ENCODE measurements at places on chromosomes 7 and 10. TPM values are rescaled to one million over a fixed set of nuclear protein-coding genes. Genes with fewer than 3 reads are reported as not detected.

- no peaks in the 10 kb centered on the region for H3K36me3 ChIP-seq
- no peaks in the 10 kb centered on the region for H3K4me1 ChIP-seq
- no peak overlapping the region for H3K27ac ChIP-seq
- no peaks in the 10 kb centered on the region for H3K27me3 ChIP-seq
Observed at GRCh38 chr10:24449321-24449740, 240.4 kb downstream of the KIAA1217 start.

DNA sequence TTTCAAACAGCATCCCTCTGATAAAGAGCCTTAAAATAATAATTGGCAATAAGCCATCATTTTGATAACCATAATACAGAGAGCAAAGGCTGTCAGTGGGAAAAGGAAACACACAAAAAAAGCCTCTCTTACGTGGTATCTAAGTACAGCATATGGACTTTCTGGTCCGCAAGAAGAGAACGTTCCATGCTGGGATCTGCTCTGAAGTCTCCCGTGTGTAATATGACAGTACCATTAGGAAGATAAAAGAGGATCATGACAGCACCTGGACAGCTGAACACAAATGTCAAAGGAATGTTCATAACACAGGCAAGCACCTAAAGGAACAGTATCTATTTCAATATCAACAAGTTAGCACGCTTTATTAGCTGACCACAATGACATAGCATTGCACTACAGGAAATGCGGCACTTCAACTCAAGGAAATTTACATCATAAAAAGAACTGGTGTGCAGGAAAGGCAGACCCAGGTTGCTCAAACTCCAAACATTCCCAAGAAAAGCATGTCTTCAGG is 9.9 kb downstream of the DCLRE1A start:
- no peaks in the 10 kb centered on the region for H3K27me3 ChIP-seq
- no peak for DNase-seq
- no peak overlapping the region for H3K4me3 ChIP-seq
- H3K36me3 ChIP-seq = no peaks in the 10 kb centered on the region

DNA sequence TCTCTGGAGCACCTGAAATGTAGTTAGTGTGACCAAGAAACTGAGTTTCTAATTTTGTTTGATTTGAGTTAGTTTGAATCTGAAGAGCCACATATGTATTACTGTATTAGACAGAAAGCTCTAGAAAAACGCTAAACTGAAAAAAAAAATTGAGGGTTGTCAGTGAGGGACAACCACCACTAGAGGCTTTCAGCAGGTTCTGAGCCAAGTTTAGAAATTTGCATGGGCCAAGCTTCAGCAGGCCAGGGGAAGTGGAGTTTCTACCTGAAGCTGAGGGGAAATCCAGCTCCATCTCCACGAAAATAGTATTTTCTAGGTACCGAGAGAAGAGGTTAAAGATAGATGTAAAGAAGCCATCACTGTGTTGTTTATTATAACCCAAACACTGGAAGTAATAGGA is 77.9 kb upstream of the PLXNA4 start:
- H3K27me3 ChIP-seq = no peaks in the 10 kb centered on the region
- no peak overlapping the region for H3K27ac ChIP-seq
- no peaks in the 10 kb centered on the region for H3K4me1 ChIP-seq

DNA sequence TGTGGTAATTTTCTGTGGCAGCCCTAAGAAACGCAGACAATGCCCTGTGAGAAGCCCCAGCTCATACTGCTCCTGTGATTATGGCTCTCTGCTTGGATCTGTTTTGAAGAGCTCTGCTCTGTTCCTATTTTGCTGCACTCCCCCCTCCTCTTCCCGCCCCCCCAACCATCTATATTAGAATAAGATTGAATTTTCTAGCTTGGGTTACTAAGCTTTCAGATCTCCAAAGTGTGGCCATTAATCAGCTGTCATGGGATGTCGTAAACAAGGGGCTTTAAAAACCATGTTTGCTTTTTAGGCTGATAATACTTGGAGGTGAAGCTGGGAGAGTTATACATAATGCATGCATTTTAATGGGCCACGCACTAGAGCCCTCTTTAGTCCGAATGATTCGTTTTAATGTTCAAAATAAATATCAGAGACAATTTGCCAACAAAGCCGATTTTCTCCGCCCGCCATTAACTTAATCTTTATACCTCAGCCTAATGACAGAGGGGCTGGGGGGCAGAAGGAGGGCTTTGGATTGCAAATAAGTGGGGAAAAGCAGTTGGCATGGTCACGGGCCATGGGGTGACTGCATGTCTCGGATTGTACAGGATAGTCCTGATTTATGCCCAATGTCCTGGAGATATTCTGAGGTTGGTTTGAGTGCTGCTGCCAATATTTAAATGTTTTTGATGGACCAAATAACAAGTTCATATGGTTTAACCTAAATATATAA is 165.5 kb downstream of the RPS24 start:
- no peaks in the 10 kb centered on the region for H3K4me1 ChIP-seq
- H3K27me3 ChIP-seq = peaks cover 4% of the 10 kb centered on the region
- no peak for DNase-seq

DNA sequence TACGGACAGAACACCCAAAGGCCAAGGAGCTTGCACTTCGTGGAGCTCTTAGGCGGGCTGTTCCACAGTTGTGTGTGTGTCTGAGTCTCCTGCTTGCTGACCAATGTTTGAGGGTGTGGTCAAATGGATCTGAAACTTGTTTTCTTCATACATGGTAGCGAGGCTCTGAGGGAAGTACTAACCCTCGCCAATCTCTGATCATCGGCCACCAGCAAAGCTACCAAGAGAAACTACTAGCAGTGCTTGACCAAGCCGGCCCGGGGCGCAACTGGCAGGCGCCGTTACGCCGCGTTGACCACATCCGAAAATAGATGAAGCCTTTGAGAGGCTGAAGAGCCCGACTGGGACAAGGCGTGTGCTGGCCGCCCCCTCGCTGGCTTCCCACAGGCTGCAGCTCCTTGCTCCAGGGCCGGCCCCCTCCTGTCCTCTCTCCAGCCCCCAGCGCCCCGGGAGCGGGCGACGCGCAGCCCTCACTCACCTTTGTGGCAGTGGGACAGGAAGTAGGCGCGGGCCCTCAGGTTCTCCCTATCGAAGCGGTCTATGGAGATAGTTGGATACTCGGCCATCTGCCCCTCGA is 384 bp downstream of the DCLRE1C start:
- peaks cover 19% of the 10 kb centered on the region for H3K4me1 ChIP-seq
- peak; percentile 60 for DNase-seq
- no peaks in the 10 kb centered on the region for H3K27me3 ChIP-seq
- H3K27ac ChIP-seq = peak overlapping the region; percentile 87
- H3K4me3 ChIP-seq = peak overlapping the region; percentile 24
- no peaks in the 10 kb centered on the region for H3K36me3 ChIP-seq

GRCh38 chr10:61390851-61391250 is 62.3 kb downstream of the TMEM26 start:
- no peaks in the 10 kb centered on the region for H3K27me3 ChIP-seq
- H3K36me3 ChIP-seq = no peaks in the 10 kb centered on the region
- H3K4me1 ChIP-seq = no peaks in the 10 kb centered on the region
- DNase-seq = no peak

DNA sequence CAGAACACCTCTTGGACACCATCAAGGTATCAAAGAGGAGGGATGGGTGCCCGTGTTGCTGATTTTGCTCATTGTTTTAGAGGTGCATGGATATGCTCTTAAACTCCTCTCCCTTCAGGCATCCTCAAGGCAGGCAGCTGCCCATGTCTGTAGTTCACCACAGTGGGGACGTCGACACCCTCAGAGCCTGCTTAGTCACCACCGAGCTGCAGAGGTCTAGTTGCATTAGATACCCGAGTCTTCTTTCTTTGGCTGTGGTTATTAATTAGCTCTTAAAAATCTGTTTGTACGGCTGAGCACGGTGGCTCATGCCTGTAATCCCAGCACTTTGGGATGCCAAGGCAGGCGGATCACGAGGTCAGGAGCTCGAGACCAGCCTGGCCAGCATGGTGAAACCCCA is 24.7 kb upstream of the TSPAN13 start:
- no peak overlapping the region for H3K27ac ChIP-seq
- no peak overlapping the region for H3K4me3 ChIP-seq

DNA sequence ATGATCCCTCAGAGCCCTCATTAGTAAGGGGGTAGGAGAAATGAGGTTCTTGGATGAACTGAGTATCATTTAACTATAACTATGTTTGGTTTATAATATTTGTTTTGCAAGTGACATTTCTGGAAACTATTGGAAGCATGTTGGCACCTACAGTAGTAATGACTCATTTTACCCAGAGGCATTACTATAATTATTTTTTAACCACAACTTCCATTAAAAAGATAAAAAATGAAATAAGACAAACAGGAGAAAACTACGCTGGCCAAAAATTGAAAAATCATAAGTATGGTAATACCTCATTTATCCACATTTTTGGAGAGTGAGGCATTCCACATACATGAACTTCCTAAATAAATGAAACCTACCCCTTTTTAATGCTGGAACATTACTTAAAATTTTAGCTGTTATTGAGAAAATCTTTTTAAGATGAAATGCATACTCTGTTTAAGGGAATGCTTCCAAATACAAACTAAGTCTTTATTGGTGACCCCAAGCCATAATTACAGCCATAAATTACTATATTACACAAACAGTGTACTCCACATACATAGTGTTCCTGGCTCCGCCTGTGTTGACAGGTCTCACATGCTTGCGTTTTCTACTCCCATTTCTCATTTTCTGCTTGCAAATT is 84.6 kb upstream of the CAPZA2 start:
- no peak for DNase-seq
- no peak overlapping the region for H3K27ac ChIP-seq
- no peaks in the 10 kb centered on the region for H3K4me1 ChIP-seq
- no peaks in the 10 kb centered on the region for H3K27me3 ChIP-seq
- H3K4me3 ChIP-seq = no peak overlapping the region
- H3K36me3 ChIP-seq = no peaks in the 10 kb centered on the region

DNA sequence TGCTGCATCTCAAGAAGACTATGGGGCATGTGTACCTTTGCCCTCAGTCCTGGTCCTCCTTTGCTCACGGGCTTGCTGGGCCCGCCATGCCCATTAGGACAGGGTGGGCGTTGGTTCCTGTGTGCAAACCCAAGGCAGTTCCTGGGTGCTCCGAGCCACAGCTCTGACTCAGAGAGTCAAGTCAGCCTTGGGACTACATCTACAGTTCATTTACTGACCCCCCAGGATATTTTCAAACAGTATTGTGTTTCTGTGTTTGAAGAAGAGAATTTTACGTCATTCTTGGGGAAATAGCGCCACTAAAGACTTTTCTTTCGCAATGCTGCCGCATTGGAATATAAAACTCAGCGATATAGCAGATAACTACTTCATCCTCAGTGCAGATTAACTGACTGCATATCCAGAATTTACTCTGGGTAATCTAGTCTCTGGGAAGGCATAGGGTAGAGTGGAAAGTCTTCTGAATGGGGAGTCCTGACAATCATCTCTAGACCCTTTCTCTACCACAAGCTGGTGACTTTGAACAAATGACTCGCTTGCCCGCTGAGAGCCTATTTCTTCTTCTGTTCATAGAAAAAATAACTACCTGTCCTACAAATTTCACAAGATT is 638.9 kb upstream of the FZD8 start:
- no peaks in the 10 kb centered on the region for H3K27me3 ChIP-seq
- DNase-seq = no peak
- H3K4me3 ChIP-seq = no peak overlapping the region
- no peak overlapping the region for H3K27ac ChIP-seq
- H3K36me3 ChIP-seq = no peaks in the 10 kb centered on the region
- H3K4me1 ChIP-seq = no peaks in the 10 kb centered on the region

- no peak overlapping the region for H3K4me3 ChIP-seq
- no peaks in the 10 kb centered on the region for H3K36me3 ChIP-seq
- no peaks in the 10 kb centered on the region for H3K4me1 ChIP-seq
- no peak overlapping the region for H3K27ac ChIP-seq
- H3K27me3 ChIP-seq = no peaks in the 10 kb centered on the region
Observed at GRCh38 chr10:131290781-131291180, 20.7 kb downstream of the TCERG1L start.

GRCh38 chr7:74174606-74175082 is 488 bp downstream of the EIF4H start:
- no peaks in the 10 kb centered on the region for H3K27me3 ChIP-seq
- H3K36me3 ChIP-seq = no peaks in the 10 kb centered on the region
- H3K4me3 ChIP-seq = peak overlapping the region; percentile 60
- H3K27ac ChIP-seq = peak overlapping the region; percentile 78
- H3K4me1 ChIP-seq = peaks cover 24% of the 10 kb centered on the region

TM9SF3 gene
- 114 TPM for total RNA-seq

DIP2C gene
- 20.2 TPM for total RNA-seq

UTF1 gene
- not detected for total RNA-seq

ARHGAP12 gene
- total RNA-seq = 29.3 TPM

NPFFR1 gene
- not detected for total RNA-seq

LOXL4 gene
- 14.4 TPM for total RNA-seq

Data from adrenal gland (tissue), 19 donors.